ENCODE measurements at places on chromosomes 2 and 18. TPM values are rescaled to one million over a fixed set of nuclear protein-coding genes. Genes with fewer than 3 reads are reported as not detected.

The SOX11 gene
- total RNA-seq: 221 TPM

The ADRA2B gene
- total RNA-seq: 0.16 TPM

The FTCDNL1 gene
- total RNA-seq: 2.5 TPM

The GAL3ST2 gene
- total RNA-seq: 0.31 TPM

The TMEM237 gene
- total RNA-seq: 33.6 TPM

The REEP1 gene
- total RNA-seq: 0.98 TPM

The CLEC4F gene
- not detected for total RNA-seq

- no peak for ATAC-seq
These were observed 514.5 kb downstream of the LRRTM4 start for GRCh38 chr2:77007686-77008085.

- ATAC-seq: no peak
These were observed 224.1 kb upstream of the PARD3B start for GRCh38 chr2:204321027-204321800.

DNA sequence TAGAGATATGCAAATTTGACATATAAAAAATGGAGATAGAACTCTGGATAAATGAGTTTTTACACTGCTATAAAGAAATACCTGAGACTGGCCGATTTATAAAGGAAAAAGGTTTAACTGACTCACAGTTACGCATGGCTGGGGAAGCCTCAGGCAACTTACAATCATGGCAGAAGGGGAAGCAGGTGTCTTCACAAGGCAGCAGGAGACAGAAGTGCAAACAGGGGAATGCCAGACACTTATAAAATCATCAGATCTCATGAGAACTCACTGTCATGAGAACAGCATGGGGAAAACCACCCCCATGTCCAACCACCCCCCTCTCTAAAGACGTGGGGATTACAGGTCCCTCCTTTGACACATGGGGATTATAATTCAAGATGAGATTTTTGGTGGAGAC, 1540.2 kb upstream of the SLC39A10 start:
- ATAC-seq: no peak

DNA sequence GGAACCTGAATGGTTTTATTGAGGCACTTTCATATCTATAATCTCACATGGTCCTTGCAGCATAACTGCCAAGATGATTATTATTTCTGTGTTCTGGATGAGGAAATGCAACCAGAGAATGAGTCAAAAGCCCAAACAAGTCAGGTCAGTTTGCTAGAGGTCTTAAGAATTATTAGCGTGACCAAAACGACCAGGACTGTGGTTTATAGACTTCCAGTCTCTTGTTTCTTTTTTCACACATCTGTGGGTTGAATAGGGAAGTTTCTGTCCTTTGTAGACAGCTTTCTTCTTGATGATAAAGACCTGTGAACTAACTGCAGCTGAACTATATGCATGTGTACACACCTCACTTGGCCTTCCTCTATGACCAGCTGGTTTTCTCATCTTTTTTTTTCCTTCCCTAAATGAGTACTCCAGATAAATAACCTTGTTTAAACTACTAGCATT, 13.9 kb downstream of the ADAM23 start:
- ATAC-seq: no peak

- no peak for ATAC-seq
These were observed 35.1 kb upstream of the CYRIA start for GRCh38 chr2:16700551-16701259.

DNA sequence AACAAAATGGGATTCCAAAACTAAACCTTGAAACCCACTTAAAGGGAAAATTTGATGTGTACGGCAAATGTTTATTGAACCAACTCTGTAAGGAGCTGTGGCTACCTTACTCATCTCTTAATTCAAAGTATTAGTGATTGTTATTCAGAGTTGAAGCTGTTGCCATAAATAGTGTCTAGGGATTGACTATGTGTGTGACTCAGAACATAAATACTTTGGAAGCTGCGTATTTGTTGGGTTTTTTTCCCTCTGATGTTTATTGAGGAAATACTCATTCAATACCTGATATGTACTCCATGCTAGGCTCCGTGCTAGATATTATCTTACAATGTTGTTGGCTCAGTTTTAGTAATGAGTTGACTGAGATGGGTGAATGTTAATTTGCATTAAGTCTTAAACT, 90.4 kb downstream of the PTRHD1 start:
- no peak for ATAC-seq

DNA sequence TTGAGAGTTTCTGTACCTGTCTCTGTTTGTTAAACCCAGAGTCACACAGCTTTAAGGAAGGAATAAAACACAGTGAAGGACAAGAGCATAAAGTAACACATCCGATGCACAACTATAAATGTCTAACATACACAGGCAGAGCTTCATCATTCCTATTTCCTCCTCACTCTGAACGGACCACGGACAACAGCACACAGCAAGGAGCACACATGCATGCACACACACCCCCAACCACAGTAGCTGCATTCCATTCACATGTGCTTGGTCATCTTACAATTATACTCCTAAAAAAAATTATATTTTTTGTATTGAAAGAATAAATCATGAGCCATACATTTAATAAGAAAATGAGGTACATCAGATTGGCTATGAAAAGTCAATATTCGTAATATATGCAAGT, 58.3 kb downstream of the ID2 start:
- no peak for ATAC-seq

Measured in motor neuron (in vitro differentiated cells).